Natural killer cell treated with Interleukin-12 subunit alpha and Interleukin-12 subunit beta and Interleukin-15 and Interleukin-18, amount 100 ng/mL, for 72 hours (primary cell): ENCODE measurements at places on chromosomes 7 and 10. TPM values are rescaled to one million over a fixed set of nuclear protein-coding genes. Genes with fewer than 3 reads are reported as not detected.

DNA sequence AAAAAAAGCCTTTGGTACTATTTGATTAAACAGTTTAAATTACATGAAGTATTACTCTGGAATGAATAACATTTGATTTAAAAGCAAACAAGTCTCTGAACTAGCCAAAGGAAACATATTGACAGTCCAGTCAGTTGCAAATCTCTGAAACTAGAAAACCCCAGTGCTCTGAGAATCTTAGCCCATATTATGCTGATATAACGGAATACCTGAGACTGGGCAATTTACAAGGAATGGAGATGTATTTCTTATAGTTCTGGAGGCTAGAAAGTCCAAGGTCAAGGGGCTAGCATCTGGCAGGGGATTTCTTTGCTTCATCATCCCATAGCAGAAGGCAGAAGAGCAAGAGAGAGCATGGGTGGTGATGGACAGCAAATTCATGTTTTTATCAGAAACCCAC lies 21.7 kb upstream of the FKBP9 start:
- DNase-seq, result no peak

DNA sequence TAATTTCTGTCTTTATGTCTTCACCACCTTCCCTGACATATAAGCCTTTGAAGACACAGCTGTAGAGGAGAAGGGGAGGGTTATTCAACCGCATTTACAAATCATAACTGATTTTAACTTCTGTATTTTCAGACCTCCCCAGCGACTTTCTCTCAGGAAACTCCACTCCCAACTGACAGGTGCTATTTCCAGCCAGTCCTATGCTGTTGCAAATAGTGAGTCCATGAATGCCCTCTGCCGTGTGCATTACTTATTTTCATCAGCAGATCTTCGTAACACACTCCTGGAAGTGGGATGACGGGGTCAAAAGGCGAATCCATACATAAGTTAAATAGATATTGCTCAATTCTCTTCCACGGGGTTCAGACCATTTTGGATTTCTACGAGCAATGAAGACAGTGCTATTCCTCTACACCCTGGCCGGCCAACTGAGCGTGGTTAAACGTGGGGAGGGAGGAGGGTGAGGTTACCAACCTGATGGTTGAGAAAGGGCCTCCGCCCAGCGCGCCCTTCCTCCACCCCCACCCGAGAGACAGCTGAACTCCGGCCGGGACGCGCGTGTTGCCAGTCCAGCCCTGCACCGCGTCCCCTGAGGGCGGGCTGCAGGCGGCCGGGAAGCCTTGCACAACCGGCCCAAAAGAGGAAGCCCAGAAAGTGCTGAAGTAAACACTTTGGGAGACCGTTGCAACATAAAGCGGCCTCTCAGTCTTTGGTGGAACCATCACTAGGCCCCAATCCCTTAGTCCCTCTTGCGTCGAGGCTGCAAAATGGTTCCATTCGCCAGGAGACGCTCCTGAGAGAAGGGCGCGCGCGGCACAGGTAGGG lies at the start of gene APBB1IP:
TSS of gene APBB1IP (plus strand) at position 705 of the 825 bp plus-strand sequence. CDS start 53,986 bp downstream, outside the sequence.
- DNase-seq, result peak; percentile 90

- DNase-seq, result no peak
Observed at GRCh38 chr7:135501402-135501801, 8.5 kb downstream of the CNOT4 start.

- DNase-seq, result no peak
Observed at GRCh38 chr7:30659312-30659711, 22.9 kb downstream of the CRHR2 start.

Gene CFAP43
- not detected for total RNA-seq

Gene LZTS2
- total RNA-seq, result 6.4 TPM
